ENCODE measurements at places on chromosomes 1 and 21. TPM values are rescaled to one million over a fixed set of nuclear protein-coding genes. Genes with fewer than 3 reads are reported as not detected.

GRCh38 chr1:4428711-4429110 lies 225.7 kb upstream of the AJAP1 start:
- DNase-seq, result no peak

GRCh38 chr1:234588386-234588785 lies 21.6 kb downstream of the IRF2BP2 start:
- DNase-seq, result no peak

DNA sequence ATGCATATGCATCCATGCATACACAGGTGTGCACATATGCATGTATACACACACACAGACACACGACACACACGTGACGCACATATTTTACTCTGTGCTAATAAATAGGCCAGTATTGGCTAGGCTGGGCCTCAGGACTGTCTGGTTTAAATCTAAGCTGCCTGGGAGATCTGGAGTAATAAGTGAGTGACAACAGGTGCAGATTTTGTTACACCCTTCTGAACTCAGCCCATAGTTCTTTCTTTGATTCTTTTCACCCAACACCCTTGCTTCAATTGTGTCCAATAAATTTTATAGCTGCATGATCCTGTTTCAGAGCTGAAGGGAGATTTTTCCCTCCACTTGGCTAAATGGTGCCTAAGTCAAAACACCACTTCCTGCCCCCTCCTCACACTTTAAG lies 132.8 kb downstream of the FGGY start:
- no peak for DNase-seq

DNA sequence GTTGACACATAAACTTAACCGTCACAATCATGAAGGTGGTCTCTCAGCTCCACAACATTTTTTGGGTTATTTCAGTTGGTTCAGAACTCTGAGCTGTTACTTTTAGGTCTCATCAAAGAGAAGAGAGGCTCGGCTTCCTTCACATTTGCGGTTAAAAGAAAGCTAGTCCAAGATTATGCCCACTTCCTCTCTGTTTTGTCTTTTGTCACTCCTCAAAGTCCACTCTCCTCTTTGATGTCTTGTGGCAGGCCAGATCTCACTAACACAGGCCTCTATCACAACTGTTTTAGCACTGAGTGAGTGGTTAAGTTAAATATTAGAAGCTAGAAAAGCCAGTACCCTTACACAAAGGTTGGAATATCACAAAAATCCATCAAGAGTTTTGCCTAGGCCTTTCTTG lies 195.7 kb downstream of the FCRL5 start:
- no peak for DNase-seq

- DNase-seq, result no peak
Measured at GRCh38 chr1:156298852-156299357, at the start of gene VHLL. Gene VHLL (minus strand): TSS chr1:156299307. CDS start chr1:156299189, 118 bp downstream.

GRCh38 chr1:171654201-171654941 lies 1.9 kb upstream of the MYOC start:
- DNase-seq, result no peak

DNA sequence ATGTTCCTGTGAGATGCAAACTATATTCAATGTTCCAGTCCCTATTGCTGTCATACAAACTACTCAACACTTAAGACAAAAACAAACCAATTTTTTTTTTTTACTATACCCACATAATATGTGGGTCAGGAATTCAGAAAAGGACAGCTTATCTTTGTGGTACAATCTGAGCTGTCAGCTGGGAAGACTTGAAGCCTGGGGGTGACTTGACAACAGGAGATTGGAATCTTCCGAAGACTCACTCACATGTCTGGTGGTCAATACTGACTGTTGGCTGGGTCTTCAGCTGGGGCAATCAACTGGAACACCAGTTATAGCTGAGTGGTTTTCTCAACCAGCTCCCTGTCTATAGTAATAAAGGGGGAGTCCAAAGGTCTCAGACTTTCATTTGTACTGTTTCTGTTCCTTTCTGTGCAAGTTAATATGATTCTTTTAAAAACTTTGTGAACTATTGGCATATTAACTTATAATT lies 81.7 kb upstream of the ATP1B1 start:
- DNase-seq, result no peak

The SLAMF7 gene
- not detected for total RNA-seq

The GJC2 gene
- 0.65 TPM for total RNA-seq

The UTS2 gene
- not detected for total RNA-seq

The SLC44A3 gene
- total RNA-seq, result 0.77 TPM

All from neural crest cell (in vitro differentiated cells).